ENCODE measurements at places on chromosomes 13 and 19. TPM values are rescaled to one million over a fixed set of nuclear protein-coding genes. Genes with fewer than 3 reads are reported as not detected.

Gene ZNF729
- total RNA-seq = not detected

DNA sequence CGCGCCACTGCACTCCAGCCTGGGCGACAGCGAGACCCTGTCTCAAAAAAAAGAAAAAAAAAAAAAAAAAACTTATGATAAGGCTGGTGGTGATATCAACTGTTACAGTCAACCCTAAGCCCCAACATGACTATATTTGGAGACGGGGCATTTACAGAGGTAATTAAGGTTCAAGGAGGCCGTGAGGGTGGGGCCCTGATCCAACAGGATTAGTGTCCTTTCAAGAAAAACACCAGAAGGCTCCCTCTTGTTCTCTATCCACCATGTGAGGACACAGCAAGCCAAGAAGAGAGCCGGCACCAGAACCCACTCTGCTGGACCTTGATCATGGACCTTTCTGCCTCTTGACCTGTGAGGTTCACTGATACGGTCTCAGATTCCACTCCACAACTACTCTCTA is 14.1 kb downstream of the MIER2 start:
- H3K4me1 ChIP-seq = no peaks in the 10 kb centered on the region
- H3K27me3 ChIP-seq = no peaks in the 10 kb centered on the region
- no peak overlapping the region for H3K27ac ChIP-seq
- H3K36me3 ChIP-seq = peaks cover 77% of the 10 kb centered on the region

Gene SERP2
- 0.25 TPM for total RNA-seq

GRCh38 chr19:55498246-55498840 is 10.1 kb downstream of the SSC5D start:
- no peak for DNase-seq
- H3K27me3 ChIP-seq = no peaks in the 10 kb centered on the region
- H3K4me1 ChIP-seq = peaks cover 11% of the 10 kb centered on the region
- no peak overlapping the region for H3K27ac ChIP-seq
- no peak overlapping the region for H3K4me3 ChIP-seq

DNA sequence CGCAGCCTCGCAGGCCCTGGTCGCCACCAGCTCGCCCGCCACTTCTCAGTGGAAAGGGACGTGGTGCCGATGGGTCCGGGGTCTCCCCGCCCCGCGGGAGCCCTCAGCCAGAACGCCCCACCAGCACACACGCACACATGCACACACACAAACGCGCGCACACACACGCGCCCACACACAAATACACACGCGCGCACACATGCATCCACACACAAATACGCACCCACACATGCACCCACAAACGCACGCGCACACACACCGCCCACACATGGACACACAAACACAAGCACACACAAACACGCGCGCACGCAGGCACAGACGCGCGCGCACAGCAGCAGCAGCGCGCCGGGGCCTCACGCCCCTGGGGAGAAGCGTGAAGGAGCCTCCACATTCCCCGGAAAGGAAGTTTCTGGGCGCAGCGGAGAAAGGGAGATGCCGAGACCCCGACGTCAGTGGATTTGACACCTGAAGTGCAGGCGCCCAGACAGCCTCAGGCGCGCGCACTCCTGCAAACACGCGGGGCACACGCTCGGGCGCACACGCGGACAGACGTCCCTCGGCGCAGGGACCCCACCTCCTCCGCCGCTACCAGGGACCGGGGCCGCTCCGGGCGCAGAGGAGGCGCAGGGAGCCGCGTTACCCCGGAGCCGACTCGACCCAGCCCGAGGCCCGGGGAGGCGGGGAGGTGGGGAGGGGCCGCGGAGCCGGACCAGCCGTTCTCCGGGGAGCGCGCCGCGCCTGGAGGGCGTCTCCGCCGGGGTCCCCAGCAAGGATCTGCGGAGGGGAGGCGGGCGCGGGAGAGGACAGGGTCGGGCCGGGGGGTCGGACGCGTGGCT is 622 bp downstream of the RASA3 start:
- H3K4me3 ChIP-seq = peak overlapping the region; percentile 93
- H3K4me1 ChIP-seq = peaks cover 41% of the 10 kb centered on the region
- H3K27ac ChIP-seq = peak overlapping the region; percentile 87
- peaks cover 16% of the 10 kb centered on the region for H3K36me3 ChIP-seq
- peaks cover 13% of the 10 kb centered on the region for H3K27me3 ChIP-seq
- DNase-seq = no peak

Gene ZNF816
- total RNA-seq = 8.1 TPM

DNA sequence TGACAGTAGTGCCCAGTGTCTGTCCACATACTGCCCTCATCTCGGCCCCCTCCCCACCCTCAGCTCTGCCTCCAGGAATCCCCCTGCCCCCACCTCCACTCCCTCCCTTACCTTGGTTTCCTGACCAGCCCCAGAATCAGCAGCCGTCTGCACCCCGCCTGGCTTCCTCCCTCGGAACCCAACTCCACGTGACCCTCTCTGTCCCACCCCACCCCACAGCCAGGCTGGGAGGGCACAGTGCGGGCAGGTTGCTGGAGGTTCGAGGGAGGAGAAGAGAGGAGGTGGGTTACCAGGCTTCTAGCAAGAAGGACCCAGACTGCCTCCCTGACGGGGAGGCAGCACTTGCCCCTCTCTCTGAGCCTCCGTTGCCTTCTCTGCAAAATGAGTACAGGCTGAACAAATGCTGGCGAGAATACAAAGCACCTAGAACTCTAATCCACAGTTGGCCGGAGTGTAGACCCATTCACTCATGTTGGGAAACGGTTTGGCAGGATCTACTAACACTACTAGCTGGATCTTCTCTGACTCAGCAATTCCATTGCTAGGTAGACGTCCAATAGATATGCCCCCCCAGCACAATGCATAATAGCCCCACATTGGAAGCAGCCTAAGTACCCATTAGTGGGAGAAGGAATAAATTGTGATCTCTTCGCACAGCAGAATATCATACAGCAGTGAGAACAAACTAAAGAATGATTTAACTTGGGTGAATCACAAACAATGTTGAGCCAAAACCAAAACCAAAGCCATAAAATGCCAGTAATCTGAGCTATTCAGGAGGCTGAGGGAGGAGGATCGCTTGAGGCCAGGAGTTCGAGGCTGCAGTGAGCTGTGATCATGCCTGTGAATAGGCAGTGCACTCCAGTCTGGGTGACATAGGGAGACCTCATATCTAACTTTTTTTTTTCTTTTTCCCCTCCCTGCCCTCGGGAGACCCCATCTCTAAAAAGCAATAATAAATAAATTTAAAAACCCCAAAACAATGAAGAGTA is at the start of gene RASAL3:
Gene RASAL3 (minus strand): TSS at position 151 of the 992 bp plus-strand sequence. CDS start 186 bp downstream, outside the sequence.
- H3K4me1 ChIP-seq = peaks cover 53% of the 10 kb centered on the region
- H3K36me3 ChIP-seq = peaks cover 58% of the 10 kb centered on the region
- DNase-seq = peak; percentile 61
- H3K27me3 ChIP-seq = peaks cover 10% of the 10 kb centered on the region

Gene CFAP97D2
- total RNA-seq = not detected

Gene TMPRSS9
- total RNA-seq = not detected

All from activated T-helper 2 cell treated with anti-CD3 and anti-CD28 coated beads, Interferon-gamma antibody, Interleukin-2, Interleukin-4, amounts not matched to agents 10 μg/mL and 5 μg/mL and 100 μg/mL, durations not matched to agents 14 hours and 24 hours and 36 hours (primary cell).